Renal cortical epithelial cell (primary cell): ENCODE measurements at places on chromosomes 12 and 14. TPM values are rescaled to one million over a fixed set of nuclear protein-coding genes. Genes with fewer than 3 reads are reported as not detected.

- DNase-seq, result peak; percentile 67
Measured at GRCh38 chr14:64507376-64508156, 3.0 kb downstream of the ZBTB1 start.

DNA sequence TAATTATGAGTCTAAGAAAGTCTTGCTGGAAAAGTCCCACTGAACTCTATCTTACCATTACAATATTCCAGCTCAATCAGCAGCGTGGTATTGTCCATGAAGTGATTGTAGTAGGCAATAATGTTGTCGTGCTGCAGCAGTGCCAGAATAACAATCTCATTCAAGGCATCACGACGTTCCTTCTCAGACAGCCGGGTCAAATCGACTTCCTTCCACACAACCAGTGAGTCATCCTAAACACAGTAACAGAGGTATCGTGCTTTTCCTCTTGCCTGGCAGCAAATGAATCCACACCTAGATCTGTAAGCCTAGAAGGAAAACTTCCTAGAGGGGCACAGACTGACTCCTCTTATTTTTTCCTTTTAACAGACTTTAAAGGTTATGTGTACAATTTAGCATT, 2.9 kb downstream of the NEK9 start:
- DNase-seq, result peak; percentile 89

- no peak for DNase-seq
Measured at GRCh38 chr14:57078054-57078453, 190.7 kb downstream of the EXOC5 start.

DNA sequence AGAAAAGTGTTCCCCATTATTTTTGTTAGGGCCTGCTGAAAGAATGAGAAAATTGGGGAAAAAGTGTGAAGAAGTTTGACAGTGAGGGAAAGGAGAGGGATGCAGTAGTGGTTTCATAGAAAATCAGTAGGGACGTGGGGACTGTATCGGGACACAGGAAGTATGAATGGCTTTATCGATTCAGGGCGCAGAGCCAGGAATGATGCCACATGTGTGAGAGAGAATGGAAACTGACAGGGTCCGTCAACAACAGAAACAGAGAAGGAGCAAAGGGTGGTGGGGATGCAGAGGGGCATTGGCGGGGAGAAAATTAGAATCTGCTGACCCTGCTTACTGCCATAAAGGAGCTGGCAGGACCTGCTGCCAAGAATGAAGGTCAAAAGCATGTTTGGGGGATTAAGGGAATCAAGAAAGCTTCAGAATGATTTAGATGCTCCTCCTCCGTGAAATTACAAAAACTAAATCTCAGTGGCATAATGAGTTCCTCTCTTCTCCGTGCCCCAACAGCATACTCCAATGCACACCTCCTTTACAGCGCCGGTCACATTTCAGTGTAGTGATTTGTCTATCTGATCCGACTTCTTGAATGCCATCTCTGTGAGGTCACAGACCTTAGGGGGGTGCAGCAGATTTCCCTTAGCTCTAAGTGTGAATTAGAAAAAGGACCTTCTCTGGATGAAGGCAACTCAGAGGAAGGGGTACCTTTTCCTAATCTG, 92.6 kb downstream of the EMP1 start:
- DNase-seq, result no peak

DNA sequence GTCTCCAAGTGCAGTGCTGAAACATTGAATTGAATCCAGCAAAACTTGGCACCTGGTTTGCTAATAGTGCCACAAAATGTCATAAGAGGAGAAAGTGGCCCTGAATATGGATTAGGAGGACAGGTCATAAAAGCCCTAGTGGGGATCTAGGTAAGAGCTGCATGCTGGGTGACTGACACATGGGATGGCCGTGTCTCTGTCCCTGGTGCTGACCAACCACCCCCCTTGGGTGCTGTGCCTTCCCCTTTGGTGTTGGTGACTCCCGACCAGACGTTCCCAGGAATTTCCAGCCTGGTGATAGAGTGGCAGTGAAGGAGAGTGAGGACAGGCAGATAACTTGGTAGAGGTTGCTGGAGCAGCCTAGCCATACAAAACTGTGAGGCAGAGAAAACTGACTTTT, 142.8 kb downstream of the VRK1 start:
- DNase-seq, result no peak

- DNase-seq, result no peak
Measured at GRCh38 chr12:132818562-132818961, 10.1 kb downstream of the GOLGA3 start.

DNA sequence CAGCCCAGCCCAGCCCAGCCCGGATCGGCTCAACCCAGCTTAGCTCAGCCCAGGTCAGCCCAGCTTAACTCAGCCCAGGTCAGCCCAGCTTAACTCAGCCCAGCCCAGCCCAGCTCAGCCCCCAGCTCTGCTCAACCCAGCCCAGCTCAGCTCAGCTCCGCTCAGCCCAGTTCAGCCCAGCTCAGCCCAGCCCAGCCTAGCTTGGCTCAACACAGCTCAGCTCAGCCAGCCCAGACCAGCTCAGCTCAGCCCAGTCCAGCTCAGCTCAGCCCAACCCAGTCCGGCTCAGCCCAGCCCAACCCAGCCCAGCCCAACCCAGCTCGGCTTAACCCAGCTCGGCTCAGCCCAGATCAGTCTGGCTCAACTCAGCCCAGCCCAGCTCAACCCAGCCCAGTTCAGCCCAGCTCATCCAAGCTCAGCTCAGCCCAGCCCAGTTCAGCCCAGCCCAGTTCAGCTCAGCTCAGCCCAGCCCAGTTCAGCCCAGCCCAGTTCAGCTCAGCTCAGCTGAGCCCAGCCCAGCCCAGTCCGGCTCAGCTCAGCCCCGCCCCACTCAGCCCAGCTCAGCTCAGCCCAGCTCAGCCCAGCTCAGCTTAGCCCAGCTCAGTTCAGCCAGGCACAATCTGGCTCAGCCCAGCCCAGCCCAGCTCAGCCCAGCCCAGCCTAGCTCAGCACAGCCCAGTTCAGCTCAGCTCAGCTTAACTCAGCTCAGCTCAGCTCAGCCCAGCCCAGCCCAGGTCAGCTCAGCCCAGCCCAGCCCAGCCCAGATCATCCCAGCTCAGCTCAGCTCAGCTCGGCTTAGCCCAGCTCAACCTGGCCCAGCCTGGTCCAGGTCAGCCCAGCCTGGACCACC, 331.7 kb downstream of the TMEM121 start:
- no peak for DNase-seq

- peak; percentile 6 for DNase-seq
Measured at GRCh38 chr12:88266806-88267360, 124.8 kb downstream of the TMTC3 start.

DNA sequence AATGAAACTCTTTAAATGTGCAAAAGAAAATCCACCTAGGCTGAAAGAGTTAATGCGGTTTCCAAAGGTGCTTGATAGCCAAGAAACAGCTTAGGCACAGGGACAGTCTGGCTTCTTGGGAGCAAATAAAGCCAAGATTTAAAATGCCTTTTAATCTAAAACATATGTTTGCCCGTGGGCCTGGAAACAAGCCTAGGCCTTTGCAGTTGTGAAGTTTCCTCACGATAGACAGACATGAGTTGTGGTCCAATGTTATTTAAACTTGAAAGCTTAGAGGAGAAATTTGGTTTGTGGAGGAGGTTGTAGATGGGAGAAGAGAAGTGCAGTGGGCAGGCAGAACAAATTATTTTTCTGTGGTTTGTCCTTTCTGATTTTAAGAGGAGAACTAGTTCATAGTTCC, 29.8 kb downstream of the PROX2 start:
- no peak for DNase-seq

DNA sequence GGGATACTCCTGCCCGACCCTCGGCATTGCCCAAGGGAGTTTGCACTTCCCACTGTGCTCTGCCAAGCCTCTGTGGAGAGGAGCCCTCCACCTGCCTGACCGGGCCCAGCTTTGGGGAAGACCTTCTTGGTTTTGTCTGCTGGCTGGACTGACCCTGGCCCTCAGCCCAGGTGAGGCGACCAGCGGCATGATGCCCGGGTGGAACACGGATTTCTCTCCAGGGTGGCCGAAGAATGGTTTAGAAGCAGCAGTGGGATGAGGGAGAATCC, 15.6 kb downstream of the ZBTB42 start:
- no peak for DNase-seq

DNA sequence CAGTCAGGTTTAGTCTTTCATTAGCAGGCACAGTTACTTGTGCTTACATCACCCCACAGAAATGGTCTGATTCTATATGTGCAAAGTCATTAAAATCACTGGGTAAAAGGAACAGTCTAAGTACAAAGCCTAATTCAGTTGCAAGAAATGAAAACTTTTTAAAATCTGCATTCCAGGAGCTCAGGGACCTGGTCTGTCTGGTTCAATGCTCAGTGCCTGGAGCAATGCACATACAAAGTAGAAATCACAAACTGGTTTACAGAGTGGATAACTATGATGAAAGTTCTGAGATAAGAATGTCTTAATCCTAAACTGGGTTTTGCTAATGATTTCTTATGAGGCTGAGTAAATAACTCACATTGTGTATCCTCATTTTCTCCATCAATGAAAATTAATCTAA, 28.7 kb downstream of the LMNTD1 start:
- peak; percentile 82 for DNase-seq

DNA sequence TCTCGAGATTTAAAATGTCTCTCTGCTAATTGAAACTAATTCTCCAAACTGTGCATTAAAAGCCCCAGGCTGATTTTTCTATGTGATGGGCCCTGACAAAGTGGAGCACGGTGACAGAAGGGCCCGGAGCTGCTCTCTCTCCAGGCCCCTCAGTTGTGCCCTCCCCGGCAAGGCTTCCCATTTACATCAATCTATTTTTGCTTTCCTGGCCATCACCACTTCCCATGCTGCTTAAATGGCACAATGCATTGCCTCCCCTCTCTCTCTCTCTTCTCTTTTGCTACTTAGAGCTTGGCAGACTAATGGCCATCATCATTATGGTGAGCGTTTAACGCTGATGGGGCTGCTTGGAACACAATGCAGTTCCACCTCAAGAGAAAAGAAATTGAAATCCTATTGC, 270.7 kb upstream of the DIO3 start:
- no peak for DNase-seq

Gene C14orf180
- total RNA-seq, result not detected in 2 replicates

Gene HPD
- total RNA-seq, result 2.1 TPM in 2 replicates

Gene SSTR1
- 0.15 and 0.17 TPM in 2 replicates for total RNA-seq

Gene KLHL33
- total RNA-seq, result not detected in 2 replicates

Gene KCNMB4
- total RNA-seq, result 1.0 and 1.2 TPM in 2 replicates

Gene C12orf60
- 1.2 and 2.3 TPM in 2 replicates for total RNA-seq

Gene NOVA1
- total RNA-seq, result 0.87 and 2.3 TPM in 2 replicates

Gene ADAM21
- 1.7 TPM in 2 replicates for total RNA-seq

Gene CD69
- 0.25 and 1.2 TPM in 2 replicates for total RNA-seq

Gene TCL1B
- not detected in 2 replicates for total RNA-seq
